CD4-positive, CD25-positive, alpha-beta regulatory T cell (primary cell): ENCODE measurements at places on chromosomes 12 and 14. TPM values are rescaled to one million over a fixed set of nuclear protein-coding genes. Genes with fewer than 3 reads are reported as not detected.

DNA sequence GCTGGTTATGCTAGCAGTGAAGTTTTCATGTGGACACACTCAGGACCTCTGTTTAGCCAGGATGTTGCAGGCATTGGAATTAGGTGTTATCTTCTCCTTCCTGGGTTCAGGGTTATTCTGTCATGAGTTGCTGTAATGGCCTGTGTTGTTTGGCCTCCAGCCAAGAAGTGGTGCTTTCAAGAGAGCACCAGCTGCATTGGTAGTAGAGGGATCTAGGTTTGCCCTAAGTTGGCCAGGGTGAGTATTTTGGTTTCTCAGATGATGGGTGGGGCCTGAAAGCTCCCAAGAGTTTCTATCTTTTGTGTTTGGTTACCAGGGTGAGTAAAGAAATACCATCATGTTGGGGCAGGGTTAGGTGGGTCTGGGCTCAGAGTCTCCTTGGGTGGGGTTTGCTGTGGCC lies 2.7 kb upstream of the GZMH start:
- H3K27ac ChIP-seq = no peak overlapping the region
- no peaks in the 10 kb centered on the region for H3K4me1 ChIP-seq
- no peaks in the 10 kb centered on the region for H3K36me3 ChIP-seq
- no peak for DNase-seq
- peaks cover 4% of the 10 kb centered on the region for H3K27me3 ChIP-seq

DNA sequence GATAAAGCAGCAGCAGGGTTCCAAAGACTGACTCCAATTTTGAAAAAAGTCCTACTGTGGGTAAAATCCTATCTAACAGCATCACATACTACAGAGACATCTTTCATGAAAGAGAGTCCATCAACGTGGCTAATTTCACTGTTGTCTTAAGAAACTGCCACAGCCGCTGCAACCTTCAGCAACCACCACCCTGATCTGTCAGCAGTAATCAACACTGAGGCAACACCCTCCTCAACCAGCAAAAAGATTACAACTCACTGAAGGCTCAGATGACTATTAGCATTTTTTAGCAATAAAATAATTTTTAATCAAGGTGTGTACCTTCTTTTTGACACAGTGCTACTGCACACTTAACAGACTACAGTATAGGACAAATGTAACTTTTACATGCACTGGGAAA lies 6.6 kb downstream of the CAPRIN2 start:
- H3K36me3 ChIP-seq = peaks cover 14% of the 10 kb centered on the region
- H3K27me3 ChIP-seq = no peaks in the 10 kb centered on the region

GRCh38 chr12:103373088-103373523 lies 122.7 kb downstream of the C12orf42 start:
- peaks cover 4% of the 10 kb centered on the region for H3K36me3 ChIP-seq
- no peaks in the 10 kb centered on the region for H3K4me1 ChIP-seq
- H3K4me3 ChIP-seq = no peak overlapping the region
- H3K27ac ChIP-seq = no peak overlapping the region
- no peak for DNase-seq

DNA sequence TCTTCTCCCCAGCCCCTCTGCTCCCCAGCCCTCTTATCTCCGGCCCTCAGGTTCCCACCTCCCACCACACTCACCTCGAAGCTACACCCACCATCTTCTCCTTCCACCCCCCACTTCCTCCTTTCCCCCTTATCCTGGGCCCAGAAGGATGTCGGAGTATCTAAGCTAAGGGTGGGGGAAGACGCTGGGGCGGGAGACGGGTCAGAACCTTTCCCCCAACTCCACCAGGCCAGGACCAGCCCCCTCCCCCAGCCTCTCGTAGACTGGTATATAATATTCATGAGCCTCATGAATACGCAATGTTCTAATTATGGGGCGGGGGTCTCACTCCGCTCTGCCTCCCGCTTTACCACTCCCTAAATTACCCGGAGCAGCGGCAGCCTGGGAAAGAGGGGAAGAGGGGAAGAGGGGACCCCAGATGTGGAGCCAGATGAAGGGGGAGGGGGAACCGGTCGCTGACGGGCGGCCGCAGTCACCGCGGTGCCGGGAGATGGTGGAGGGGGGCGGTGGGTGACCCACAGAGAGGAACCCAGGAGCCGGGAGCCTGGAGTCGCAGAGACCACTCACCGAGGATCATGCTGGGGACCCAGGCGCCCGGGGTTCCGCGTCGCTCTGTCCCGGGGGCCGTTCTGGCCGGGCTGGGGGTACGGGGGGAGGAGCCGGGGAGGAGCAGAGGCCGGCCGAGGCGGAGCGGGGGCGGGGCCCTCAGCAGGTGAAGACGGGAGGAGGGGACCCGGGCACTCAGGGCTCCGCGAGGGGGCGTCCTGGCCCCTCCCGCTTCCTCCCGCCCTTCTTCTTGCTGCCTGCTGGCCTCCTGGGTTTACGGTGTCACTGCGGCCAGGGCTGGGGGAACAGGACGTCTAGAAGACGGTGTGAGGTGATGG lies 6.4 kb upstream of the ZNF385A start:
- DNase-seq = peak; percentile 64
- H3K4me1 ChIP-seq = peaks cover 14% of the 10 kb centered on the region
- H3K4me3 ChIP-seq = no peak overlapping the region
- H3K27me3 ChIP-seq = no peaks in the 10 kb centered on the region
- no peak overlapping the region for H3K27ac ChIP-seq

- no peak for DNase-seq
- no peak overlapping the region for H3K27ac ChIP-seq
- H3K4me1 ChIP-seq = no peaks in the 10 kb centered on the region
Measured at GRCh38 chr14:69092840-69093422, 60.0 kb downstream of the DCAF5 start.

DNA sequence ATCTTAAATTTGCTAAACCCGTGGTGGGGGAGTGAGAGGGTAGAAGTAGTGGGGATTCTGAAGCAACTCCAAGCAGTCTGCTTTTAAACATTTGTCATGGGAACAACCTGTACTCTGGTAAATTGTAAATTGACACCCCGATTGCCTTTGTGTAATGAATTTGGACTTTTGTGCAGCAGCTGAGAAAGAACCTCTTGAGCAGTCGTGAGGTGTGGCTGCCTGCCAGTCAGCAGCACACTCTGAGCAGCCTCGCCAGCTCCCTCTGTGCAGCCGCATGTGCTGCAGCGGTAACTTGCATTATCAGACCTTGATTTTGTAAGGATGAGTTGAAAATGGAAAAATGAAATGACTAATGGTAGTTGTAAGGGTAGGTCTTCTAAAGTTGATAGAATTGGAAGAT lies 74.3 kb downstream of the SUSD6 start:
- DNase-seq = peak; percentile 72
- H3K4me1 ChIP-seq = peaks cover 55% of the 10 kb centered on the region
- H3K27ac ChIP-seq = peak overlapping the region; percentile 61
- H3K4me3 ChIP-seq = peak overlapping the region; percentile 39
- H3K36me3 ChIP-seq = peaks cover 19% of the 10 kb centered on the region
- no peaks in the 10 kb centered on the region for H3K27me3 ChIP-seq

GRCh38 chr12:76980196-76980595 lies 85.2 kb downstream of the E2F7 start:
- H3K4me1 ChIP-seq = no peaks in the 10 kb centered on the region
- DNase-seq = no peak
- H3K36me3 ChIP-seq = no peaks in the 10 kb centered on the region
- H3K27ac ChIP-seq = no peak overlapping the region
- no peaks in the 10 kb centered on the region for H3K27me3 ChIP-seq

GRCh38 chr12:85733984-85734383 lies 102.2 kb downstream of the RASSF9 start:
- no peak overlapping the region for H3K27ac ChIP-seq
- H3K4me3 ChIP-seq = no peak overlapping the region
- no peaks in the 10 kb centered on the region for H3K4me1 ChIP-seq
- DNase-seq = no peak
- no peaks in the 10 kb centered on the region for H3K36me3 ChIP-seq

GRCh38 chr12:86711731-86712130 lies 455.5 kb upstream of the MGAT4C start:
- H3K4me1 ChIP-seq = no peaks in the 10 kb centered on the region
- no peaks in the 10 kb centered on the region for H3K27me3 ChIP-seq
- no peak overlapping the region for H3K27ac ChIP-seq
- no peaks in the 10 kb centered on the region for H3K36me3 ChIP-seq
- no peak overlapping the region for H3K4me3 ChIP-seq

The ANO4 gene
- total RNA-seq = not detected

The IL26 gene
- total RNA-seq = not detected

The TUBA1C gene
- total RNA-seq = 41.4 TPM

The HCAR2 gene
- not detected for total RNA-seq

The SLC5A8 gene
- total RNA-seq = not detected

The PTPRR gene
- not detected for total RNA-seq
